ENCODE measurements at places on chromosomes 7 and 10.
A peak's percentile ranks its signal among the peaks of the same experiment; 100 is the strongest.

- DNase-seq = no peak
Observed at GRCh38 chr10:97589479-97589878, at the start of gene C10orf62. C10orf62 (plus strand) TSS chr10:97589721; CDS start chr10:97589898, 177 bp downstream.

DNA sequence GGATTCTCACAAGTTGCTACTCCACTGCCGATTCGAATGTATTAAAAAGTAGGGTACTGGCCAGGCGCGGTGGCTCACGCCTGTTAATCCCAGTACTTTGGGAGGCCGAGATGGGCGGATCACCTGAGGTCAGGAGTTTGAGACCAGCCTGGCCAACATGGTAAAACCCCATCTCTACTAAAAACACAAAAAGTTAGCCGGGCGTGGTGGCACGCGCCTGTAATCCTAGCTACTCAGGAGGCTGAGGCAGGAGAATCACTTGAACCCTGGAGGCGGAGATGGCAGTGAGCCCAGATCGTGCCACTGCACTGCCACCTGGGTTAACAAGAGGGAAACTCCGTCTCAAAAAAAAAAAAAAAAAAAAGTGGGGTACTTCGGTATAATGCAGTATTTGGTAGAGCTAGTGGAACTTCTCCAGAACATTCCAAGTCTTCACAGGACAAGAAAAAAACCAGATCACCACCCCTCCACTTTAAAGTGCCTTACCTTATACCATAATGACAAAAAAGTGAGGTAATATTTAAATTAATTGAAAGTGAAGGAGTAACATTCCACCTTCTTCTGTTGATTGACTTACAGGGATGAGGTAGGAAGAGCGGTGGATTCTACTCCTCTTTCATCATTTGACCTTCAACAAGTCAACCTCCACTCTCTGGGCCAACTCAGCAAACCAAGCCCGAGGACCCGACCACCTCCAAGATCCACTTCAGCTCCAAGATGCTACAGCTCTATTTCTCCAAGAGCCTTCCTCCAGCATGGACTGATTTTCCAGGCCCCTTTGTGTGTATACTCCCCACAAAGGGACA, 2.0 kb downstream of the BAZ1B start:
- DNase-seq = no peak

DNA sequence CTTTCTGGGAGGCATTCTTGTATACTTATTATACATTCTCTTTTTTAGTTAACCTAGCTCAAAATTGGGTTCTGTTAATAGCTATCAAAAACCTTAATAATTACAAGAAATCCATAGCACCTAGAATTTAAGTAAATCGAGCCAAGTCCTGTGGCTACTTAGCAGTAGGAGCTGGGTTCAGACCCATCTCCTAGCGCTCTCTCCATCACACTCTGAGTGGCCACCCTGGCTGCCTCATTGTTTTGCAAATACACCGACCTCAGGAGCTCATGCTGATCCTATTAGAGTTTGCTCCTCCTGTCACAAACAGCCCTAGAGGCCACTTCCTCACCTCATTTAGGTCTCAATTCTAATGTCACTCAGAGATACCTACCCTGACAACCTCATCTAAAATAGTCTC, 46.2 kb upstream of the OSBPL3 start:
- no peak for DNase-seq

DNA sequence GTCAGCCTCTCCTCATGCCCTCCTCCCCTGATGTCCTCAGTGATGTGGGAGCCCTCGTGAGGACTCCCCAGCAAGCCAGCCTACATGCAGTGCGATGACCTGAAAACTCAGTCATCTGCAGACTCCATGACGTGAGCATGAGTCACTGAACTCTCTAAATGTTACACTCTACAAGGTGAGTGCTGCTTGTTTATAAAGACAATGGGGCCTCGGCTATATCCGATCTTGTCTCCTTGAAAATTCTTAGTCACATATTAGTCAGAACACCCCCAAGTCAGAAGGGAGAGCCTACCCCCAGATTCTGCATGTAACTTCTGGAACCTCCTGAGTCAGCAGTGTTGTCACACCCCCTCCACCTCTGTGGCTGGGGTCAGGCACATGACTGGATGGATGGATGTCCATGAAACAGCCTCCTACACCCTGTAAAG, 673.8 kb downstream of the INHBA start:
- no peak for DNase-seq

DNA sequence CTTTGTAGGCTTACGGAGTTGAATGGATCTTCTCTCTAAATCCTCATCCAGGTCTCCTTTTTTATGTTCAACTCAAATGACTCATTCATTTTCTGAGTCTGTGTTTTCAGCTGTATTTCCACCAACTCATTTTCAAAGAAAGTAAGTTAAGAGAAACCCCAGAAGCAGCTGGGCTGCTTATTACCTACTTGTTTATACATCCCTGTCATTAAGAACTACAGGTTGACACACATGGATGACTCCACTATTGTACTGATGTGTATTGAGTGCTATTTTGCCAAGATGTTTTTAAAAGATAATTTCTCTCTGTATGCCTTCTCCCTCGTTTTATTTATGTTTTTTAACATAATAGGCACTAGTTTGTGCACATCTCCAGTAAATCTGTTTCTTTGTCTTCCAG, 41.9 kb downstream of the DGKI start:
- DNase-seq = no peak

GRCh38 chr7:129831424-129832058, 121.2 kb downstream of the UBE2H start:
- no peak for DNase-seq

DNA sequence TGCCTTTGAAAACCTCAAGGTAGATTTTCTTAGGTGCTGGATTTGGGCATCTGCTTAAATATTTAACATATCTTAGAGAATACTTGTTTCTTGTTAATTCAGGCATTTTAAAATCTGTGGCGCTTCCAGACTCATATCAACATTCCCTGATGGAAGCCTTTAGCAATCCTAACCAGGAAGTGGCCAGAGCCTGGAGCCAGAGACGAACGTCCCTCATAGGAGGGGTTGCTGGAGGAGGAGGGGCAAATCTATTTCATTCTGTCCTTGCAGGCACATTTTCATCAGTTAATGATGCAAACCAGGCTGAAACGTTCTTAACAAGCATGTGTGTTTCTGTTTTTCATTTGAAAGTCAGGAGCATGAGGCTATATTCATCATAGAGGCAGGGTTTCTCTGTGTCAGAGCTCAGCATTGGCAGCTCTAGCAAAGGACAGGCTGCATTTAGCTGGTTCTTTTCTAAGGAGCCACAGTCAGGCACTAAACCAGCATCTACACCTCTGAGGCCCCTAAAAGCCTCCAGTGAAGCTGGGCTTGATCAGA, 17.8 kb upstream of the IFIT2 start:
- DNase-seq = no peak

GRCh38 chr7:5421714-5422395, 1.8 kb downstream of the TNRC18 start:
- no peak for DNase-seq

- peak; percentile 40 for DNase-seq
Observed at GRCh38 chr10:32207544-32207943, 139.4 kb downstream of the EPC1 start.

DNA sequence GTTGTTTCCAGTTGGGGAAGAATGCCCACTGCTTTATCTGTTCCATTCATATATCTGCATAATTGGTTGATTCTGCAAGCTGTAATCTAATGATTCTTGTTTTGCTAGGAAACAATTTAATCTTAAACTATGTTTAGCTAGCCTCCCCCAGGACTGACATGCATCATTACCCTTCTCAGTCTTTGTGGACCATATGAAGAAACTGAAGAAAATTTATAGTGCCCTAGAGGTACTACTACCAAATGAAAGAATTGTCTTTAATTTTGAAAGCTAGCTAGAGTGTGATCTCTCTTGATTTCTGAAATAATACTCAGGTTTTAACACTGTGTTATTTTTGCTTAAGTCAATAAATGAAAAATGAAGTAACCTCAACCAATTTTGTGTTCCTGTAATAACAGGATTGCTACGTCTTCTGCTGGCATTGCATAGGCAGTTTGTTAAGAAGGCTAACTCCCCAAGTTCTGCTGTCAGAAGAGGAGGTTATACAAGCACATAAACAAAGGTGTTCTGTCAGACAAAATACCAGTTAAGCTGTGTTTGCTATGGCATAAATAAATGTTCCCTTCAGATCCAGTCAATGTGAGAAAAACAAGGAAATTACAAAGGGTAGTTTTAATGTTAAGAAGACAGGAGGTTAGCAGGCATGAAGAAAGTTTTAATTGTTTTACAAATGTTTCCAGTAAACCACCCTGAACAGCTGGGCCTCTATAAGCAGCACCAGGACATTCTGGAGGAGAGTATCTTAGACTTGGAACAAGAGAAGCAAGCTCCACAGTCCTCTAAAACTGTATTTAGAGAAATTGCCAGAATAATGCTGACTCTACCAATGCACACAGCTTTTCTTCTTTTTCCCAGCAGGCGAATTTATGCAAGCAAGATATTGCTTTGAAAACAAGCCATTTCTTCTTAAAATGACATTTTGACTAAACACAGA, 90.3 kb upstream of the CTTNBP2 start:
- DNase-seq = no peak

DNA sequence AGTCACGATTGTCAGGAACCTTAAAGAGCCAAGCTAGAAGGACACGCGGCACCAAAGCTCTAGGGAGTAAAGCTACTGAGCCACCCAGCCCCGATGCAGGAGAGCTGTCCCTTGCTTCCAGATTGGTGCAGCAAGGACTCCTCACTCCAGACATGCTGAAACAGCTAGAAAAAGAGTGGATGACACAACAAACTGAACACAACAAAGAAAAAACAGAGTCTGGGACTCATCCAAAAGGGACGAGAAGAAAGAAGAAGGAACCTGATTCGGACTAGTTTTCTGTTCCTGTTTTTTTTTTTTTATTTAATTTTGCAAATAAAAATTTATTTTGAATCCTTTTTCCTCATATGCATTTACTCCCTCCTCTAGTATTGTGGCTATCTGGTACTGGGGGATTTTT, 11.4 kb upstream of the HKDC1 start:
- DNase-seq = no peak

GRCh38 chr7:159306012-159306411, 161.3 kb upstream of the VIPR2 start:
- DNase-seq = no peak

All from activated CD4-positive, alpha-beta T cell treated with anti-CD3 and anti-CD28 coated beads for 1 hour (primary cell).